IPS DF 6.9 (cell line): ENCODE measurements at places on chromosomes 1 and 21.
A peak's percentile ranks its signal among the peaks of the same experiment; 100 is the strongest.

- no peak for DNase-seq
Measured at GRCh38 chr1:22658385-22659163, 5.5 kb downstream of the C1QB start.

DNA sequence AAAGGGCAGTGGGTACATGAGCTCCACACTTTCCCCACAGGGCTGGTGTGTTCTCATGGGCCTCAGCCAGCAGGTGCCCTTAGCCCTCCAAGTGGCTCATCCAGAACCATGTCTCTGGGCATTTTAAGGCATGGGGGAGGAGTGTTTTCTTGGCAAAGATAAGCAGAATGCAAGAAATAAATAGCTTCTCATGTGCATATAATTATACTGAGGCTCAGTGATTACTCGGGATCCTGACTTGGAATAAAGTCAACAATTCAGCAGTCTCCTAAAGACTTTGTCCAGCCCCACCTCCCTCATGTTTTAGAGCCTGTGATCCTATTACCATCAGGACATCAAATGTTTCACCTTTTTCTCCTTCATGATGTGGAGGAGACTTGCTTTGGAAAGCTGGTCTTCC lies 92.7 kb upstream of the COG2 start:
- no peak for DNase-seq

- DNase-seq = no peak
Measured at GRCh38 chr1:72481420-72481970, 199.2 kb upstream of the NEGR1 start.

- no peak for DNase-seq
Measured at GRCh38 chr1:233269656-233270055, 25.9 kb downstream of the PCNX2 start.

DNA sequence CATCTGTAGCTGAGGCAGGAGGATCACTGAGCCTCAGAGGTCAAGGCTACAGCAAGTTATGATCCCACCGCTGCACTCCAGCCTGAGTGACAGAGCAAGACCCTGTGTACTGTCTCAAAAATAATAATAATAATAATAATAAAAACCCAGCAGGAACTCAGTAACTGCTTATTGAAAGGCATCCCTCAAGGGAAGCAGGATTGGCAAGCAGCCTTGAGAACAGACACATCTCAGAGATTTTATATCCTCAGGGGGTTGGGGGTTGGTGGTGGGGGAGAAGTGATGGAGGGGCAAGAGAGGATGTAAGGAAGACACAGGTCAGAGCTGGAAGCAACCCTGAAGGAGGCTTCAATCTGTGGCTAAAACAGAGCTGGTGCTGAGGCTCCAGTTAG lies 29.6 kb downstream of the GNB1 start:
- no peak for DNase-seq

- no peak for DNase-seq
Measured at GRCh38 chr1:65002156-65002507, 35.8 kb upstream of the JAK1 start.

- no peak for DNase-seq
Measured at GRCh38 chr1:221732052-221732451, 9.8 kb downstream of the DUSP10 start.

GRCh38 chr1:176058686-176059085 lies 148.4 kb downstream of the COP1 start:
- DNase-seq = no peak

DNA sequence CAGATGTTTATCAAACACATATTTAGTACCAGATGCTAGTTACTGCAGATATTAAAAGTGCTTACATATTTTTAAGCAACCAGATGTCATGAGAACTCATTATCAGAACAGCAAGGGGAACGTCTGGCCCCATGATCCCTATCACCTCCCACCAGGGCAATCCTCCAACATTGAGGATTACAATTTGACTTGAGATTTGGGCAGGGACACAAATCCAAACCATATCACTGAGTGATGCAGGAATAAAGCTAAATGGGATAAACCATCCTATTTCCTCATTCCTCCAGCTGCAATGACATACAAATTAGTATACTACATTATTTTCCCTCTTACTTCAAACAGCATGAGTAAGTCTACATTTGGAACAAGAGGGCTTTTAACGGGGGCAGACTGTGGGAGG lies 3.1 kb upstream of the KCNK2 start:
- no peak for DNase-seq

DNA sequence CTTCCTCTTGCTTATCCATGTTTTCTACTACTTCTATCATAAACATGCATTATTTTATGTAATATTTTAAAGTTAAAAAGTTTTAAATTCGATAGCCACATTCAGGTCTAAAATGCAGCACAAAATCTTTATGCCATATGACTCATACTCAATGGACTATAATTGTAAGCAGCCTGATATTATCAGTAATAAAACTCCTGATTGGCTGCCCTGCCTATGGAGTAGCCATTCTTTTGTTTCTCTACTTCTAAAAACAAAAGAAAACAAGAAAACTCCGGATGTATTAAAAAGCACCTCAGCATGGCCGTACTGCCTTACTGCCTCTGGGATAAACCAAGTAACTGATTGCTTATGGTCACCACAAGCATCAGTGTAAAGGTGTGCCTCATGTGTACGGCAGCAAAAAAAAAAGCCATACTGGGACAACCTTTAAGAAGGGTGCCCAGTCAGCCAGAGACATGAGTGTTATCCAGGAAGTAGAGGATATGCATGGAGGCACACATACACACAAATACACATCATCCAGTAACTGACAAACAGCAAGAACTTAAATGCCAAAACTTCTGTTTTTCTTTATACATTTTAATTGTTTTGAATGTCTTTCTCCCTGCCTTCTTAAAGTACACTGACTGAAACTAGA lies 9.2 kb downstream of the SLC35D1 start:
- no peak for DNase-seq

DNA sequence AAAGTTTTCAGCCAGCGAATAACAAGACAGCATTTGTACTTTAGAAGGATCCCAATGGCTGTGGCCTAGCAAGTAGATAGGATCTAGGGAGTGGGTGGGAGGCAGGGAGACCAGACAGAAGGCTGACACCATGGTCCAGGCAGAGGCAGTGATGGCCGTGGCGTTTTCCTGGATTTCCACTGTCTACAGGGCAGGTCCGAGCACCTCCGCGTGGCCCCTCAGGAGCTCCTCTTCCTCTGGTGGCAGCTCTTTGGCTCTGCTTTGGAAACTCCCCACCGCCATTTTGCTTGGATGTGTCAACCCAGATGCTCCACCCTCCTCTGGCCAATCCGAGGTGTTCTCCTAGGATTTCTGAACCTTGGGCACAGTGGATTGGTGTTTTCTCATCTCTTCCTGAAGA lies 25.1 kb downstream of the PADI4 start:
- no peak for DNase-seq

GRCh38 chr1:204494281-204495077 lies at the start of gene PIK3C2B:
Gene PIK3C2B, minus strand, starts transcription at chr1:204494805. Its CDS starts 25,003 bp downstream, at chr1:204469802.
- DNase-seq = no peak

DNA sequence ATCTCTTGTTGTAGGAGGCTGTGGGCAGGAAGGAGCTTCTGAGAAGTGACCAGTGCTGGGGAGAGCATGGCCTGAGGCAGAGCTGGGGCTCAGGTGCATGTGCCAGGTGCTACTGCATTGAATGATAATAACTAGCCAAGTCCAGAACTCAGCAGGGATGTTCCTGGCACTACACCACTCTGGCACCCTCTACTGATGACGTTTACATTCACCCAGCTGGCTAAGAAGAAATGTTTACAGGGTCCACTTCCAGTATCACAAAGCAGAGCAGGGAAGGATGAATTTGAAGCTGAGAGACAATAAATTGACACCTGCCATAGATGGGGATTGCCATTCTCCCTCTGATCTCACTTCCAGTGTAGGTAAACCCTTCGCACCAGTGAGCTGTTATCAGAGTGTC lies 411.8 kb downstream of the SETD4 start:
- DNase-seq = no peak

GRCh38 chr1:179079113-179079761 lies 2.6 kb upstream of the TOR3A start:
- no peak for DNase-seq

- no peak for DNase-seq
Measured at GRCh38 chr1:82844447-82844846, 1043.7 kb downstream of the ADGRL2 start.

DNA sequence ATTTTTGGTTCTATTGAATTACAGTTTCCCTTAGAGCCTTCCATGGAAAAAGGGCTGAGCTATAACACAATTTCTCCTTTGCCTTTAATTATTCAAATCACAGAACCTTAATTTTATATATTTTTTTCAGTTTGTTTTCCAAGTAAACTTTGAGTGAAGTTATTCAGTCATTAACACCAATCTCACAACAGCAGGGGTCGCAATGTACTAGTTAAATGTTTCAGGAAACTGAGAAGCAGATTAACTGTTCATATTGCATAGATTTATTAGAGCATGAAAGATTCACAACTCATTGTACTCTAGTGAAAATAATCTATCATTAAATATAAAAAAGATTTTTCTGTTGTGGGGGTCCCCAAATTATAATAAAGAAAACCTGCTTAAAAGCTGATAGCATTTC lies 64.1 kb downstream of the KIFAP3 start:
- DNase-seq = peak; percentile 1

GRCh38 chr1:19421365-19421764 lies 64.0 kb downstream of the CAPZB start:
- DNase-seq = no peak

GRCh38 chr1:33010932-33011731 lies 25.6 kb downstream of the AK2 start:
- DNase-seq = no peak

- DNase-seq = no peak
Measured at GRCh38 chr1:186894415-186894814, 65.7 kb downstream of the PLA2G4A start.

GRCh38 chr1:232248276-232248820 lies 381.6 kb downstream of the SIPA1L2 start:
- DNase-seq = no peak

GRCh38 chr1:236354330-236355147 lies 39.5 kb upstream of the EDARADD start:
- DNase-seq = no peak

GRCh38 chr21:37531431-37531932 lies 164.9 kb downstream of the DYRK1A start:
- DNase-seq = no peak

DNA sequence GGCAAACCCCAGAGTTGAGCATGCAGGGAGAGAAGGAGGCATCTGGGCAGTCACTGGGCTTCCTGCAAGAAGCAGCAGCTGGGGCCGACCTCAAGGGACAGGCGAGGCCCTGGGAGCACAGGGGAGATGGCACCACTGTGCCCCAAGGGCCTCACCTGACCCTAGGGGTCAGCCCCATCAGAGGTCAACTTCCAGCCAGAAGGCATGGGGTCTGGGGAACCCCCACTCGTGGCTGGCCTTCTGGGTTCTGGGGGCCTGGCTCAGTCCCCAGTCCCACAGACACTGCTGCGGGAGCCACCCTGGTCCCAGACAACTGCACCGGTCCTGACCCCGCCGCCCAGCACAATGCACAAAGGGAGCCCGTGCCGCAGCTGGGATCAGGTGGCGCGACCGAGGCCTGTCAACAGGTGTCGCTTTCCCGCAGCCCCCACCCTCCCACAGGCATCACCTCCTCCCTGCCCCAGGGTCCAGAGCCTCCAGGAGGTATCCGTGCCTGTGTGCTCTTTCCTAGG lies 6.2 kb downstream of the WNT9A start:
- no peak for DNase-seq

GRCh38 chr1:33263890-33264504 lies 7.7 kb downstream of the ZNF362 start:
- no peak for DNase-seq

- no peak for DNase-seq
Measured at GRCh38 chr1:25526753-25527152, 16.7 kb upstream of the LDLRAP1 start.

GRCh38 chr1:155256058-155256852 lies 972 bp upstream of the ENTREP3 start:
- DNase-seq = no peak

DNA sequence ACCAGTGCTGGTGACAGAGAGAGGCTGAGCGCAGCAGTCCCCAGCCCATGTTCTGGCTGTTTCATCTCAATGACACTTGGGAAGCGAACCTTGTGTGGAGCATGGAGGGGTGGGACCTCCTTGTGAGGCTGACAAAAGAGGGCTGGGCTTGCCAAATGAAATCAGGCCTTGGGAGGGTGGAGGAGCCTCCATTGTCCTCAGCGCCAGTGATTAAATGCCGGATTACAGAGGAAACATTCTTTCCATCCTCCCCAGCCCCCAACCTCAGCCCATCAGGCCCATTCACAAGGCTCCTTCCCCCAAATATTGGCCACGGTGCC lies 63.3 kb upstream of the PAXBP1 start:
- DNase-seq = no peak

- no peak for DNase-seq
Measured at GRCh38 chr1:13935336-13935735, 235.3 kb downstream of the PRDM2 start.

DNA sequence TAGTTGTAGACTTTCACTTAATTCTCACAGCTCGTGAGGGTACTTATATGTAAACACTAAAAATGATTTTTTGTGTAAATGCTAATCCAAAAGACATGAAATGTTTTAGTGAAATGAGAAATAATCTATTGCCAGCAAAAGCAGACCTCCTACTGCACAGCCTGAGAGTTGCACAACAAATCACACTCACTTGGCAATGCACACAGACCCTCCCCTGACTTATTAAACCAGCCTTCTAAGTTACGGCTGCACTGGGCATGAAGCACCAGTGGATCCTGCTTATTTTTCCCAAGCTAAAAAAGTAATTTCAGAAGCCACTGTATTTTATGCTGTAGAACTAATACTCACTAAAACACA lies 10.3 kb downstream of the ERRFI1 start:
- DNase-seq = no peak

DNA sequence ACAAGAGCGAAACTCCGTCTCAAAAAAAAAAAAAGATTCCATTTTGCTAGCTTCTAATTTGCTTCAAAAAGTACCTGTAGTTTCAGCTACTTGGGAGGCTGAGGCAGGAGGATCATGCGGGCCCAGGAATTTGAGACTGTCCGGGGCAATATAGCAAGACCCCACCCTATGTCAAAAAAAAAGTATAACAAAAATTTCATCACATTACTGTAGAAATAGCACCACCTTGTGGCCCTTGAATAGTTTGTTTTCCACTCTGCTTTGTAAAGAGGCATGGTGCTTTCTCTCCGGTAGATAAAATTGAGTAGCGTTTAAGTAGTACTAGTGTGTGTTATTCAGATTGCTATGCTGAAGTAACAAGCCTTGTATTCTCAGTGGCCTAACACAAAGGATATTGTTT lies 18.2 kb upstream of the MSTO1 start:
- DNase-seq = peak; percentile 48

- no peak for DNase-seq
Measured at GRCh38 chr1:224852901-224853568, 76.4 kb upstream of the DNAH14 start.

DNA sequence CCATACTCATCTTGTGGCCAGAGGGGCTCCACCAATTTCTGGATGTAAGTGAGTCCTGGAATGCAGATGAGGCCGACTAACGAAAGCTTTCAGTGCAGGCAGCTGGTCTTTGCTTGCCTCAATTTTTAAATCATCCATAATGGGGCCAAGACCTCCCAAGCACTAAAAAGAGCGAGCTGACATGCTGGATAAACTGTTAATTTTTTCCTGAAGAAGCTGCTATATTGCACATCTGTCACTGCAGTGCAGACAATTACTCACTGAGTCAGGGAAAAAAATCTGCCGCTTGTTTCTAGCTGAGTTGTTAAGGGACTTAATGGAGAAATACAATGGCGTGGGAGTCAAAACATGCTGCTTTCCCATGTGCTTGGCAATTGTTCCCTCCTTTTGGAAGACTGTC lies 205.5 kb downstream of the GPATCH2 start:
- DNase-seq = no peak
